Spinal cord (tissue), 10 donors: ENCODE measurements at places on chromosomes 7 and 10.

DNA sequence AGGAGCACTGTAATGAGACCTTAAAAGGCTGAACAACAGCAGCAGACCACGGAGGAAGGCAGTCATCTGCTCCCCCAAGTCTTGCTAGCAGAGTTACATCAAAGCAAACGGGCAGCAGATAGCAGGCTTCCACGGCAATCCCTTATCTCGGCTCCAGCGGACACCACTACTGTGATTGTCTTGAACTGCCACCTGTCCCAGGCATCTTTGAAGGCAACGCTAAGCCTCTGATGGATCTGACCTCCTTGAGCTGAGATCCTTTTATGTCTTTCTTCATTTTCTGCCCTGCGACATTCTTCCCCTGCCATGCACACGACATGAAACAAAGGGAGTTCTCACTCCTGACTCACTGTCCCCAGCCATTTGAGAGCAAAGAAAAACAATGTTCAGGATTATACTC is 111.7 kb downstream of the GLI3 start:
- no peak for DNase-seq

GRCh38 chr10:91785830-91786229 is 12.4 kb upstream of the TNKS2 start:
- no peak for DNase-seq

DNA sequence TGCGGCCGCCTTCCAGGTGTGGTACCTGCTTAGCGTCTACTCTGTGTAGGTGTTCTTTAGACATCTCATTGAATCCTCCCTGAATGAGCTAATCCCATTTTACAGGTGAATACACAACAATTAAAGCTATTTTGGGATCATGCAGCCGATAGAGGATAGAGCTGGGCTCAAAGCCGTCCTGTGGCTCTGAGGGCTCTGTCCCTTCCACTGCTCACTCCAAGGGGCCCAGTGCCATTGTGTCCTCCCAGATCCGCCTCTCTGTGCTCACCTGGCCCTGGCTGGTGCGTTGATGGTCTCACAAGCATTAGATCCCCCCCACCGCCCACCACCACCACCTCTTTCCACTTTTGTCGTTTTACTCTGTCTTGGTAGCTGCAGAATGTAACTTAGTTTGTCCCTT is 13.1 kb downstream of the NPTX2 start:
- no peak for DNase-seq

DNA sequence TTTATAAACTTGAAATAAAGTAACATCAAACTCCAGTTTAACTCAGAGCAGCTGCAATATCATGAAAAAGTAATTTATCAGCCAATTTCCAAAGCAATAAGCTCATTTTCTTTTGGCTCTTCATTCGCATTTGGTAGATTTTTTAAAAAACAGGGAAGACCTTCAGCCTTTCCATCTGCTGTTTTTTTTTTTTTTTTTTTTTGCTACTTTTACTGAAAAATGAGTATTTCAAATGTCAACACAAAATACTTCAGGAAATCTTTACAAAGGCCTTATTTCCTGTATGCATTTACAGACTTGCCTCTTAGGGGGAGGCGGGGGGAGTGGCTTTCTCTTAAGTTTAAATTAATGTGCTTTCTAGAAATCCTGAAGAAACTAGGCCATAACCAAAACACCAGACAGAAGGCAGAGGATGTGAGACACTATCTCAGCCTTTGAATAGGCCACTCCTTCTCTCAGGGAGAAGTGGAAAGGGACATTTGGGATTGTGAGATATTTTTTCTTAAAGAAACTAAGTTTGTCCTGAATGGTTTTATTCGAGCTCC is 91.8 kb downstream of the COL28A1 start:
- DNase-seq, result no peak

DNA sequence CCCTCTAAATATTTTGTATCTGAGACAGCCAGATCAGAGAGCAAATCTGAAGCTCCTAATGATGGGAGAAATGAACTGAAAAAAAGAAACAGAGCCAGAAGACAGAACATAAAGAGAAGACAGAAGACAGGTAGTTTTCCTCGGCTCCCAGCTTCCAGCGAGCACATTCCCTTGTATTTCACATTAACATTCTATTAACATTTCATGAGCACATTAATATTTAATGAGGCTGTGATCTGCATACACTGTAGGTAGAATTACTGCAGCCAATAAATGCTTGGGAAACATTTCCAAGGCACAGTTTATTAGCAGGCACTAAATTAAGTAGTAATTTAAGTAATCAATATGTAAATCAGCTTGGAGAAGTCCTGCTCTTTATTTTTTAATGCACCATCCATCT is 349.9 kb downstream of the ELMO1 start:
- DNase-seq, result no peak

DNA sequence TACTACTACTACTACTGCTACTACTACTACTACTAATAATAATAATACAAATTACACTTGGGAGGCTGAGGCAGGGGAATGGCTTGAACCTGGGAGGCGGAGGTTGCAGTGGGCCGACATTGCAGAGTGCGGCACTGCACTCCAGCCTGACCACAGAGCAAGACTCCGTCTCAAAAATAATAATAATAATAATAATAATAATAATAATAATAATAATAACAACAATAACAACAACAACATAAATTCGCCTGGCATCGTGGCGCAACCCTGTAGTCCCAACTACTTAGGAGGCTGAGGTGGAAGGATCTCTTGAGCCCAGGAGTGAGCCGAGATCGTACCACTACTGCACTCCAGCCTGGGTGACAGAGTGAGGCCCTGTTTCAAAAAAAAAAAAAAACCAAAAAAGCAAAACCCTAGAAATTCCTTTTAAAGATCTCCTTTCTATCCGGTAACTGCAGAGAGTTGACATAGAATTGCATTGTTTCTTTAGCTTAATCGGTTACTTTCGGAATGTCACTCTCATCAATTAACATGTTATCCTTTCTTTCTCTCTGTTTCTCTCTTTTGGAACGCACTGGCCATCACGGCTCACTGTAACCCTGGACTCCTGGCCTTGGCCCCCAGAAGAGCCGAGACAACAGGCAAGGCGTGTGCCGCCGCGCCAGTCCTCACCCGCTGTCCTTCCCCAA is 972 bp downstream of the PHYH start:
- no peak for DNase-seq
